T-cell (primary cell): ENCODE measurements at places on chromosomes 2 and 18.
A peak's percentile ranks its signal among the peaks of the same experiment; 100 is the strongest.

GRCh38 chr18:26004832-26005231 lies 85.6 kb downstream of the SS18 start:
- DNase-seq, result no peak

GRCh38 chr2:164737612-164738081 lies 104.0 kb downstream of the COBLL1 start:
- no peak for DNase-seq

- no peak for DNase-seq
Observed at GRCh38 chr2:169933124-169933711, 106.0 kb downstream of the UBR3 start.

DNA sequence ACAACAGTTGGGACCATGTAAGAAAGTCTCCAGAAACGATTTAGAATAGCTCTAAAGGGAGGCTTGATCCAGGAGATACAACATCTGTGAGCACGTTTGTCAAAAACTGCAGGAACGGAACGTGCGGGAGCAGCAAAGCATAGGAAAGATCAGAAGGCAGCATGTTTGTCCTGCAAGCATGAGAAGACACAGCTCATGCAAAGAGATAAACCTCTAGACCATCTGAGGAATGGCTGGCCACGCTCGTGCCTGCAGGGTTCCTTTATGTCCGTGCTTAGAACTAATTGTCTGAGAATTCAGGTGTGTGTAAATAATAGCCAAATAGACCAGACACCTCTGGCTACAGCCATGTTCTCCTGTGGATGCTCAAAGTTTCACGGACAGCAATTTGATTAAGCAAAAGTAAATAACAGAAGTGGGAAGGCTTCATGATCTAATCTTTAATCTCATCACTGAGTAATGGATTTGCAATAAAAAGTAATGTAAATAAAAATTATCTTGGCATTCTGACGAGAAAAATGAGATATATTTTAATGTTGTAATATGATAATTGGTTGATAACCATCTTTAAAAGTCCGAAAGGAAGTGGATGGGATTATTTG lies 534.8 kb upstream of the CDH7 start:
- DNase-seq, result no peak

GRCh38 chr2:240528406-240529040 lies 29.3 kb downstream of the ANKMY1 start:
- no peak for DNase-seq

- DNase-seq, result no peak
Observed at GRCh38 chr18:21459706-21460286, 140.7 kb downstream of the ESCO1 start.

DNA sequence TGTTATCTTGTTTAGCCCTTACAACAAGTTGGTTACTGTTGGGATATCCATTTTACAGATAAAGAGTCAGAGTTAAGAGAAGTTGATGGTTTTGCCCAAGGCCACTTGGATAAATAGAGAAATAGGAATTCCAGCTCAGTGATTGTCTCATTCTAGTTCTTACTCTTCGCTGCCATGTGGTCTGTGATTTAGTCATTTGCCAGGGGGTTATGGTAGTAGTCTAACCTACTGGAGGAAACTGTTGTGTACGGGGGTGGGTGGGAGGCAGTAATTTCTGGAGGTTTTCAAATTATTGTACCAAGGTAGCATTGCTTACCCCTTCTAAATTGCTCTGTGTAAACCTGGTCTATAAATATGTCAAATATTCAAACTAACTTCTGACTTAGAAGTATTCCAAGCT lies 110.4 kb downstream of the MAP2 start:
- no peak for DNase-seq

DNA sequence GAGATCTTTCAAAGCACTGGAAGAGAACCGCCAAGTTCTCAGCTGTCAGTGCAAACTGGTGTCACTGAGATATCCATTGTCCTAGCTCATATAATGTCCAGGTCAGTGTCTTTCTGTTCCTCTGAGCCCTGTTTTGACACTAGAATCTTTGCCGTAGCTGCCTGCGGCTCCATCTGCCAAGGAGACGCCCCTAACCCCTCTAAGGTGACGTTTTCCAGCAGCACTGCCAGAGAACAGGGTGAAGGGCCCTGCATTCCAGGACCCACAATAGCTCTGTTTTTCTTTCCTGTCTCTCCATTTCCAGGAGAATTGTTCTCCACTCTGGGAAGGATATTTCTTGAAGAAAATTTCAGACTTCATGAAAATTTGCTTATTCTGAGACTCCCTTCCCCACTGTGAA lies 181.7 kb upstream of the SLC39A10 start:
- no peak for DNase-seq

- DNase-seq, result no peak
Observed at GRCh38 chr2:96866149-96866548, 3.7 kb downstream of the SEMA4C start.

GRCh38 chr2:152468899-152469692 lies 134.1 kb downstream of the FMNL2 start:
- no peak for DNase-seq

DNA sequence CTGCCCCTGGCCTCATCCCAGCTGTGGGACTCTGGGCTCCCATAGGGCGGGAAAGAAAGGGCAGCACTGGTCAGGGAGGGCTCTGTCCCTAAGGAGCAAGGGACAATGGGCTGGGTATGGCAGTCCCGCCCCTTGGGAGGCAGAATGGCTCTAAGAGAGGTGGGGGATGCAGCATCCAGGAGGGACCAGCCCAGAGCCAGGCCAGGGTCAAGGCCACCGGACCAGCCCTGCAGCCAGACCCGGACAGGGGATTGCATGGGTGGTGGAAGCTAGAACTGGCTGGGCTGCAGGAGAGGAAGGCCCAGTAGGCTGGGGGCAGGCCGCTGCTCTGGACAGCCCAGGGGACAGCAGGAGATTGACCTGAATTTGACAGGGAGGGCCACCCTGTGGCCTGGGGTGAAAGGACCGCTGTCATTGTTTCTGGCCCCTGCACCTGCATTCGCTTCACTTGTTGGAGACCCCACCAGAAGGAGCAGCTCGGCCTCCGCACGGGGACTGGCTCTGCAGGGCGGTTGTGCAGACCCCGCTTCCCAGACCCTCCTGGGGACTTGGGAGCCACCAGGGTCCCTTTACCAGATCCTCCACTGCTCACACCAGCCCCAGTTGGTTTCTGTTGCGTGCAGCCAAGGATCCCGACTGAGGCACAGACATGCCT lies 14.6 kb downstream of the RAMP1 start:
- no peak for DNase-seq

GRCh38 chr2:171595456-171595855 lies 73.2 kb downstream of the CYBRD1 start:
- no peak for DNase-seq

DNA sequence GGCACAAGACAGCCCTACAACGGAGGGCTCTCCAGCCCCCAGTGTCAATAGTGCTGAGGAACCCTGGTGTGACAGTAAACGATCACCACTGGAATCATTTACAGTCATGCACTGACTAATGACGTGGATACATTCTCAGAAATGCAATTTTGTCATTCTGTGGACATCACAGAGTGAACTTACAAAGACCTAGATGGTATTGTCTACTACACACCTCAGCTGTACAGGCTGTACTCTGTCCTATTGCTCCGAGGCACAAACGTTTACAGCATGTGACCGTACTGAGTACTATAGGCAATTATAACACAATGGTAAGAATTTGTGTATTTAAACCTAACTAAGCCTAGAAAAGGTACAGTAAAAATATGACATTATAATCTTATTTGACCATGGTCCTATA lies 67.2 kb downstream of the CD8B2 start:
- DNase-seq, result no peak

DNA sequence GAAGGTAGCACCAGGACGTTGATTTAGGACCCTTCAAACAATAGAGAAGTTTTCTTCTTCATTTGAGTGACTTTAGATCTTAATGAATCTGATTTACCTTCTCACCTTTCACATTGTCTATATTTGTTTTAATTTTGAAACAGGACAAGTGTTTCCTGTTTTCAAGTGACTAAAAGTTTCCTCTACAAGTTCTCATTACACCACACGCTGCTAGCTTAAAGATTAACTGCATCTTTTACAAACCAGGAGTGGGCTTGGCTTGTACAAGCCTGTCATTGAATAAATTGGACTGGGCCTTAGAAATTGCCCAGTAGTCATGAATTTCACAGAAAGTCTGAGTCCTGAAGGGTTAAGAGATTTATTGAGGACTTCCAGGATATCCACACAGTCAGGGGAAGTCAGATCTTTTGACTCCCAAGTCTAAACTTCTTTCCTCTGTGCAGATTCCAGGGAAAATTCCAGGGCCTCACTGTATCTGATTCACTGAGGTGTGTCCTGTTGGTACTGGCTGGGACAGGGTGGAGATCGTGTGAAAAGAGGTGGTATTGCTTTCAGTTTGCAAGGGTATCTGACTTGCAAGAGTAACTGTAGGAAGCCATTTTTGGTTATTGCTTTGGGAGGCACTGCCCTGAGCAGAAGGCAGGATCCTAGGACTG lies 3.4 kb downstream of the SGPP2 start:
- no peak for DNase-seq

DNA sequence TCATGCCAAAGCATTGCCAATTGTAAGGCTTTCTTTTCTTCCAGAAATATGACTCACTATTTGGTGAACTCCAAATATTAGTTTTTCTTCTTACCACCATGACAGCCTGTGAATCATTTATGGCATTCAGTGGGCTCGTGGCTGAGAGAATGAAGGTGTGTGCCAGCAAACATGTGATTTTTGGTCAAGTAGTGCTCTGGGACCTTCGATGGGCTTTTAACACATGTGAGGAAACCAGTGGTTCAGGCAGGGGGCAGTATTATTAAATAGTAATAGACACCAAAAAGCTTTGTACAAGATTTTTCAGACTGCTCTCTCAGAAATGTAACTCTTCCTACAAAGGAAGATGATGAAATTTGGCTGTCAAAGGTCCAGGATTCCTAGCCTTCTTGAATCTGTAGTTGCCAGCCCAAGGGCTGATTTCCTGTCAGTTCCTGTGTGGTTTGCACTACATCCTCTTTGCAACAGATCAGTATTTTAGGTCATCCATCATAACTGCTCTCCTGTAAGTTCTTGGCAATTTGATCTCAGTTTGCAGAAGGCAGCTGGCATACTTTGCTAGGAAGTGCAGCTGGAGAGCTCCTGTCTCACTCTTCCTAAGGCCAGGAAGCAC lies 64.3 kb downstream of the BABAM2 start:
- DNase-seq, result no peak

DNA sequence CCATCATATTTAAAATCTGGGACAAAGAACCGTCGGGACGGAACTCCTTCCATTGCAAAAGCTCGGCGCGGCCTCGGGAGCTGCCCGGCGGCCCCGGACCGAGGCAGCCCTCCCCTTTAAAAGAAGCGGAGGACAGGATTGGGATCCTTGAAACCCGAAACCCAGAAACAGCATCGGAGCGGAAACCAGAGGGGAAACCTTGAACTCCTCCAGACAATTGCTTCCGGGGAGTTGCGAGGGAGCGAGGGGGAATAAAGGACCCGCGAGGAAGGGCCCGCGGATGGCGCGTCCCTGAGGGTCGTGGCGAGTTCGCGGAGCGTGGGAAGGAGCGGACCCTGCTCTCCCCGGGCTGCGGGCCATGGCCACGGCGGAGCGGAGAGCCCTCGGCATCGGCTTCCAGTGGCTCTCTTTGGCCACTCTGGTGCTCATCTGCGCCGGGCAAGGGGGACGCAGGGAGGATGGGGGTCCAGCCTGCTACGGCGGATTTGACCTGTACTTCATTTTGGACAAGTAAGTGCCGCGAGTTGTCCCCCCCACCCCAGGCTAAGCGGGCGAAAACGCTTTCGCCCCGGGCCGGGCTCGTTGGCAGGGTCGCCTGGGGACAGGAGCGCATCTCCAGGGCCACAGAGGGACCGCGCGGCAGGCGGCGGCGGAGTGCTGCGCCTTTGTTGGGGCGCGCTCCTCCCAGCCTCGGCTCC lies at the start of gene ANTXR1:
TSS of gene ANTXR1 (plus strand) at position 38 of the 698 bp plus-strand sequence. CDS start at position 359, 321 bp downstream.
- DNase-seq, result peak; percentile 10

DNA sequence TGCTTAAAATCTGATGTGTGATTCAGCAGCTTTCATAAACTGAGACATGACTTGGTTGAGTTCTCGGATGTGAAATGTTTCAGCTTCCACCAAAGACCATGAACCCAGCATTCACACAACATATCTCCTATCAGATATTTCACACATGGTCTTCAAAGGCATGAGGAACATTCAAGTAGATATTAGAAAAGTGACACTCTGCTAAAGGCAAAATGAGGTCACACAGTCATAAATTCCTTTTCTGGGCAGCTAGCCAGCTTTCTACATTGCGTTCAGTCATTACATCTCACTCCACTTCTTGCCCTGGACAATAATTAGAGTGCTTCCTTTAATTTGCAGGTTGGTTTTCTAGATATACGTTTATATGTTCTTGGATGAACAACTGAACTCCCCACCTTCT lies 96.7 kb downstream of the GAREM1 start:
- DNase-seq, result no peak

DNA sequence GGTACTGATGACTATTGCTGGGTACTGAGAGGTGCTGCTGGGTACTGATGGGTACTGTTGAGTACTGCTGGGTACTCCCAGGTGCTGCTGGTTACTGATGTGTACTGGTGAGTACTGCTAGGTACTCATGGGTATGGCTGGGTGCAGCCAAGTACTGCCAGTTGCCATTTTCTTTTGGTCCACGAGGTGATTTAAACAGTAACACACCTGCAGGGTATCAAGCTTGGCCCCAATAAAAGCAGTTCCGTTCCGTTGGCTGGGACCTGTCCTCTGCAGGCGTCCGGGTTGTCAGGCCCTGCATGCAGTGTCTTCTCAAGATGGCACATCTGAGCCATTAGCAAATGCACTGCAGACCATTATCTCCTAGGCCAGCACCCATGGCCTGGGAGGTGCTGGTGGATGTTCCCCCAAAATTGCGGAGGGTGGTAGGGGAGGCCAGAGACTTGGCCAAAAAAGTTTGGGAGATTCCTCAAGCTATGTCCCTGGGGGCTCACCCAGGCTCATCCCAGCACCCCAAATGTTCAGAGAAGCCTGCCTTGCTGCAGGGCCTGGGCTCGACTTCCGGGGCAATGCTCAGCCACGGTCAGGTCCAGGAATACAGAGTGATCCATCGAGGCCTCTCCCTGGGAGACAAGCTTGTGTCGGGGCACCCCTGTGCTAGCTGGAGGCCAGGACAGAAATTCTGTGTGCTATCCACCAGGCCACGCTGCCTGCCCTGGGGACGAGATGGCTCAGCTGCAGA lies 165.2 kb downstream of the TWIST2 start:
- DNase-seq, result no peak

- DNase-seq, result peak; percentile 18
Observed at GRCh38 chr2:88590998-88591613, 36.2 kb downstream of the EIF2AK3 start.

DNA sequence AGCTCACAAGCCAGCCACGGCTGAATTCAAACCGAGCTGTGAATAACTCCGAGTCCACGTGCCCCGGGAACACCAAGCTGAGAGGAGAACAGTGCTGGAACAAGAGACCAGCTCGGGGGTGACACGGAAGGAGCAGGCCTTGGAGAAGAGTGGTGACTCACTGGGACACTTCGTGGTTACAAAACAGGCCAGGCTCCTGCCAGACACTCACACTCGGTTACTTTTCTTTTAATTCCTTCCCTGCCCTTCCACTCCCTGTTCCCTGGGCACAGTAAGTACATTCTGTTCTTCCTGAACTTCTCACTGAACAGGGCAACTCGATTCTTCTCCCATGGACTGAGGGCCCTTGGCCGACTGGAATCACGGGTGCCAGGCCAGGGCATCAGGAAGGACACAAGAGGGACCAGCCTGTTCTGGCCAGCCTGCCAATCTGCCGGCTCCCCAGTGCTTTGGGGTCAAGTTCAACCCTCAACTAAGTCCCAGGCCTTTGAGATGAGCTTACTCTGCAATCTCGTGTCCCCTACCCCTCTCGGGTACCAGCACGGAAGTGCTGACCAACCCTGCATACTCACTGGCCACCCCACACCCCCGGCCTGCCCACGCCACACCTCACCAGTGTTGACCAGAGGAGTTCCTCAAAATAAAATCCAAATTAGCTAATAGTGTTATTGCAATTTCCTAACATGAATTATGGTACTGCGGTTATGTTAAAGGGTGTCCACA lies 87.5 kb downstream of the TFCP2L1 start:
- peak; percentile 30 for DNase-seq

- no peak for DNase-seq
Observed at GRCh38 chr2:120204417-120204816, 18.8 kb downstream of the TMEM185B start.
